ENCODE measurements at places on chromosomes 4 and X.
A peak's percentile ranks its signal among the peaks of the same experiment; 100 is the strongest.

DNA sequence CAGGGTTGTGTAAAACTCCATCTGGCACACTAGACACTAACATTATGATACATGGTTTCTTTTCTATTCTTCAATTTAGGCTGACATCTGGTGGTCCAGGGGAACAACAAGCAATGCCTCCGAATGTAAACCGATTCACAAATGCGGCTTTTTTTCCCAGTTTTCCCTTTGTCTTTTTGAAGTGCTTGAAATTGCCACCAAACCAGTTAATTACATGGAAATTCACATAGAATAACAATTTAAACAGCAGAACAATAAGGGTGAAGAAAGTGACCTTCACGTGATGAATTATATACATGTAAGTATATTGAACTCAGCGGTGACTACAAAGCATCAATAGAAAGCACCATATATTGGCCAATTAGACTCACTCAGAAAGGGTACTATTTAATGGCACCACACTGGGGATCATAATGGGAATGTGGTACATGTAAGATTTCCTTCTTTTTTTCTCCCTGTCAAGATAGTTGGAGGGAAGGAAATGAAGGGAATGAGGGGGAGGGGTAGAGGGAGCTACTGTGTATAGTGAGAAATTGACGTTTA, 103.9 kb downstream of the MMRN1 start:
- DNase-seq: no peak

DNA sequence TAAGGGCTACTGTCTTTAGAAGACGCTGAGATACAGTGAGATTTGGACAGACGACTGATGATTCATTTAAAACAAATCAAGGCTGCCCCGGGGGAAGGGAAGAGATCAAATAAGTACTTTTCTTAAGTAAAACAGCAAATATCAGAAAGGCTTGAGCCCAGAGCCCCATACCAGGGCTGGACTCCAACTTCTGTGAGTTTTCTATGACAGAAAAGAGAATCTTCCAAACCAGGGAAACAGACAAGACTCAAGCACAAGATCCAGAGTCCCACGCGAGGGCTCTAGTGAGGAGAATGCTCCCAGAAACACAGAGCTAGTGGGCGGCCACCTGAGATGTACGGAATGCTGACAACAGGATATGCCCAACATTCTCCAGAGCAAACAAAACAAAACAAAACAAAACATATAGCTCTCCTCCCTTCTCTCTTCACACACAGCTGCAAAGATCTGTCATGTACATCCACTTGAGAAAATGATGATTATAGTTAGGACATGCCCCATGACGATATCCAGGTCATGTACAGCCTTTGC, 13.1 kb downstream of the ACSL1 start:
- peak; percentile 41 for DNase-seq

DNA sequence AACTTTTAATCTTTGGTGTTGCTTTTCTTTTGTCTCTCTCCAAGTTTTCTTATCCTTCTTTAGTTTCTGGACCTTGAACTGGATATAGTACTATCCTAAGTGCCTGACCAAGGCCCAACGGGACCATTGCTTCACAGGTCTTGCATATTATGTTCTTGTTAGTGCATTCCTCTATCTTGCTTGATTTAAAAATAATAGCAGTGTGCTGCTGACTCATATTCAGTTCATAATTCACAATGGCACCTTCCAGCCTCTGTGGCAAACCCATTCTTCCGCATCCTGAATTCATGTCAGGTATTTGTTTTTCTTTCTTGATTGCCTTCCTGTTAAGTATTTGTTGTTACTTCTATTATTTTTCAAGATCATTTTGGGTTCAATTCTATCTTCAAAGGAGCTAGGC, 197.1 kb upstream of the GIMD1 start:
- DNase-seq: no peak

- DNase-seq: peak; percentile 70
These were observed 83.8 kb upstream of the C1QTNF7 start for GRCh38 chr4:15344041-15344440.

- no peak for DNase-seq
These were observed 144.3 kb downstream of the CHIC2 start for GRCh38 chr4:53920116-53920515.

GRCh38 chrX:65871671-65872311, 168.1 kb downstream of the VSIG4 start:
- no peak for DNase-seq

DNA sequence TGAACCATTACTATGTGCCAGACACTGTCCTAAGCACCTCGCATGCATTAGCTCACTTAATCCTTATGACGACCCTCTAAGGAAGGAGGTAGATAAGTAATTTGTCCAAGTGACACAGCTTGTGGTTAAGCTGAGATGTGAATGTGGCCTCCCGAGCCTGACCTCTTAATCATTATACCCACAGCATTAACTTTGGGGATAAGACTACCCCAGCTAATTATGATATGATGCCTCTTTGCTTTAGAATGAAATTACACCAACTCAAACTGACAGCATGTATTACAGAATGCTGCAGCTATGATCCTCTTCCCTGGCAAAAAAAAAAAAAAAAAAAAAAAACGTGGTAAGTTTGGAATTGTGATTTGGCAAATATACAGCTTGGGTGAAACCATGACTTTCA, 53.5 kb downstream of the APBB2 start:
- peak; percentile 68 for DNase-seq

GRCh38 chr4:85870298-85871083, 395.5 kb downstream of the ARHGAP24 start:
- DNase-seq: no peak

GRCh38 chr4:118997601-118998000, 108.9 kb downstream of the SYNPO2 start:
- no peak for DNase-seq

DNA sequence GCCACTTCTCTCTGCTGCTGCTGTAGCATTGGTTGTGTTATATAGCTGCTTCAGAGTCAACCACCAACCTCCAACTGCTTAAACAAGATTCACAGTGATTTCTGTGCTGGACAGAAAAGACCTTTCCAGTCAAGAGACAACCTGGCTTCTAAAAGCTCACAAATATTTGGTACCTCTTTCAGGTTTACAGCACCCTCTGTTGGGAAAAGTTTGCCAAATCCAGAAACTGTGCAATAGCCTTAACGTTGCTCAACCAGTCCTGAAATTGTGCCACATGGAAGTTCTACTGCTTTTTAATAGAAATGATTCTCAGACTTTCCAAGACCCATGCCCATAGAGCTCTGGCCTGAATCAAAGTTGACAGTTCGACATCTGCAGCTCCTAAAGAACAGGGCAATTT, 842.1 kb upstream of the HTR2C start:
- DNase-seq: peak; percentile 1

- peak; percentile 7 for DNase-seq
These were observed 276.3 kb upstream of the GALNT7 start for GRCh38 chr4:172892300-172892699.

DNA sequence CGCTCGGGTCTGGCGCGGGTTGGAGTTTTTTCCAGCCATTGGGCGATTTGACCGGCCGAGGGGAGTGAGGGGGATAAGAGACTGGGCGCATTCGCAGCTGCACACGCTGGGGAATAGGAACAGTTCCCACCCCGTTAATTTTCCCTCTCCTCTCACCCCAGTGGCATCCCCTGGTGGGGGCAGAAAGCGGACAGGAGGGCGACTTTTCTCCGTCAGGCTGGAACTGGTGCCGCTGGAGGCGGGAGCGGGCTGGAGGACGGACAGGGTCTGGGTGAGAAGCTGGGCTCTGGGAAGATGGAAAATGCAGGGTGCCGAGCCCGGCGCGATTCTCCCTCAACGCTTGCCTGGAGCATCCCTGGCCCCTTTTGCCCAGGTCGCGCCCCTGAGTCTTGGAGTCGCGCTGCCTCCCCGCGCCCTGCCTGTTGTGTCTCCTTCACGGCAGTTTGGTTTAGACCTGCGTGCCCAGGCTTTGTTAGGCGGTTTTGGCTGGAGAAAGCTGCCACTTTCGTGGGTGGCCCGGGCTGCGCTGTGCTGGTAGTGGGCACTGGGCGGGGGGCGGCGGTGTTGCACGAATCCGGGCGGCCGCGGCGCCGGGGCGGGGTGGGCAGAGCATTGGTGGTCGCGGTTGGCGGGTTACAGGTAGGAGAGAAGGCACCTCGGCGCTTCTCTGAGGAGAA, 2.0 kb downstream of the ADGRL3 start:
- DNase-seq: peak; percentile 3

DNA sequence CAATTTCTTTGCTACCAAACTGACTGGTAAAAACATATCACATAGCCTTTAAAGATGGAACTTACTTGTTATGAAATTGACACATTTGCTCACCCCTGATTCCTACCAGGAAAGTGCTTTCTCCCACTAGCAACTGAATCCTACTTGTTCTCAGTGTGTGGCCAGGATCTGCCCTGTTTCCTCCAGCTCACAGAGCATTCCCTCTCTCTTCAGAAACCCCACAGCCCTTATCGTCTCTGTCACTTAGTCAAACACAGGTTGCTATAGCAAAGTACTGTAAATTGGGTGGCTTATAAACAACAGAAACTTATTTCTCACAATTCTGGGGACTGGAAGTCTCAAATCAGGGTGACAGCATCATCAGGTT, 265.2 kb upstream of the BOD1L1 start:
- no peak for DNase-seq

GRCh38 chrX:51851507-51852085, 41.8 kb upstream of the MAGED1 start:
- DNase-seq: no peak

- peak; percentile 28 for DNase-seq
These were observed 25.4 kb upstream of the IL2 start for GRCh38 chr4:122481766-122482405.

DNA sequence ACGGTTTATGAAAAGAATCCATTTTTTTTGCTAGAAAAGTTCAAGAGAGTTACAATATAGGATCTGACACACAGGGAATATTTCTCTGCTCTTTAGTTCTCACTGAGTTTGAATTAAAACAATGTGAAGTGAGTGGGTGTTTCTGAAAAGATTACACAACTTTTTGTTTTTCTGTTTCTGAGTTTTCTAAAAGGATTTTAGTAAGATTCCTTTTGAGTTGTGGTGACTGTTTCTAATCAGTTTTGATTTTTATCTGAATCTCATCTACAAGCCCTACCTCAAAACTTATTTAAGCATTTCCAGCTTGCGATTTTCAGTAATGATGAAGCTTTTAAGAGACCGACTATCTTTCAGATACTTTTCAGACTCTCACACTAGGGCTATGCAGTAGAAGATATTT, 141.7 kb downstream of the GPAT3 start:
- DNase-seq: peak; percentile 1

GRCh38 chr4:154329268-154329868, 162.2 kb downstream of the DCHS2 start:
- peak; percentile 3 for DNase-seq

- peak; percentile 31 for DNase-seq
These were observed 63.2 kb upstream of the WWC2 start for GRCh38 chr4:183035726-183036415.

- peak; percentile 72 for DNase-seq
These were observed 71.7 kb downstream of the APBB2 start for GRCh38 chr4:41142376-41143310.

- DNase-seq: no peak
These were observed 52.8 kb downstream of the TBC1D14 start for GRCh38 chr4:6962211-6963041.

DNA sequence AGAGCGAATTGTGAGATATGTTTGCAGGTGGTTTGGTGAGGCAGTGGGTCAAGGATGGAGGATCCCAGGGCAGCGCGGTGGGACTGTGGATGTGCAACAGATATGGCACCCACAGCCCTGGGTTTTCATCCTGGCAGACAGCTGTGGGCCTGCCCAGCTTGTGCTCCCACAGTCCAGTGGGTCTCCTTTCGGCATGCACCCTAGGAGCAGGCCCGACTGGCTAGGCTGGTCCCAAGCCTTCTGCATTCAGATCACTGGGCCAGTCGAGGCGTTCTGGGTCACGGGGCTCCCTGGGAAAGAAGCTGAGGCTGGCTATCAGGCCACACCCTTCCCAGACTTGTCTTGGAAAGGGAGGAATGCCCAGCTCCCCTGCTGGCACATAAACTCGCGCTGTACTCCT, 2289.6 kb downstream of the ARAP2 start:
- no peak for DNase-seq

- DNase-seq: peak; percentile 72
These were observed 5.9 kb downstream of the APOO start for GRCh38 chrX:23901805-23902204.

- DNase-seq: no peak
These were observed 93.9 kb upstream of the IL13RA1 start for GRCh38 chrX:118633530-118633929.

DNA sequence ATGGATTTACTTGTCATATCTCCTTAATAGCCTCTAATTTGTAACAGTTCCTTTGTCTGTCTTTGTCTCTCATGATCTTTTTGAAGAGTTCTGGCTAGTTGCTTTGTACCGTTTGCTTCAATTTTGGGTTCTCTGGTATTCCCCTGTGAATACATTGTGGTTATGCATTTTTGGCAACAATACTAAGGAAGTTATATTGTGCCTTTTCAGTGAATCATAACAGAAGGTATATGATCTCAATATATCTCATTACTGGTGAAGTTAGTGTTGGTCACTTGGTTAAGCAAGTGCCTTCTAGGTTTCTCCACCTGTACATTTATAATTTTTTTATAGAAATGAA, 48.6 kb downstream of the DCLK2 start:
- peak; percentile 79 for DNase-seq

Data from EL (cell line).